ENCODE measurements at places on chromosomes 1 and 21.

GRCh38 chr1:178376008-178376407 lies 120.8 kb downstream of the CLEC20A start:
- no peak for DNase-seq

- DNase-seq: no peak
Observed at GRCh38 chr21:39060485-39061083, 122.7 kb downstream of the PSMG1 start.

GRCh38 chr1:115954684-115955083 lies 21.6 kb upstream of the SLC22A15 start:
- no peak for DNase-seq

- no peak for DNase-seq
Observed at GRCh38 chr1:21332554-21333311, 42.5 kb upstream of the ECE1 start.

DNA sequence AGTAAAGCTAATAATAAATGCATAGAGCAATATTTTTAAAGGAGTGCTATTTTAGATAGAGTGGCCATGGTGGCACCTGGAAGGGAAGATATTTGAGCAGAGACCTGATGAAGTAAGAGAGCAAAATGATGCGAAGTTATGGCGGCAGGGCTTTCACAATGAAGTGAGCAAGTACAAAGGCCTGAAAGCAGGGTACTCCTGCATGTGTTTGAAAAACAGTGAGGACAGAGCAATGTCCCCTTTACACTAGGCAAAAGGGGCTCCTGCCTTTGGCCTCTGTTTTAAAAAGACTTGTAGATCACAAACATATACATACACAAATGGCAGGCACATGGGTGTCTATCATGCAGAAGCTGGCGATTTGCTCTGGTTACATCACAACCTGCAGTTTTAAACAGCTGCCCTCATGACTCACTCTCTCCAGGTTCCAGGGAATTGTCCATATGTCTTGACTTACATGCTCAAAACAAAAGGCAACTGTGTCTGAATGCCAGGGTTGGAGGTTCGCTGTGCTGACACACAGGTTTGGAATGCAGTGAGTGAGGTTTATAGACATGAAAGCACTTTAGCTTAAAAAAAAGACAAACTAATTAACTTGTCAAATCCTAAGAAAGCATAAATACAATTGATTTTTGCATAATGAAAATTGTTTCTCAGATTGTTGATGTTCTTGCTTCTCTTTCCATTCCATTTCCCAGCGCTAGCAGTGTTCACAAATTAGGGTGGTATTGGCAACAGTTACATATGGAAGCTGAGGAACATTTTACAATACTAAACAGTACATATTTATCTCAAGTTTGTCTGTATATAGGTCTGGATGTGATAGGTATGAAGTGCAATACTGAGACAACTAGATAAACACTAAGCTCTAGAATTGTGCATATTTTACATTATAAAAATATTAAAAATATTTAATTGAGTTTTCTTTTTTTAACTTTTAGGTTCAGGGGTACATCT lies 313.9 kb downstream of the BARHL2 start:
- DNase-seq: peak; percentile 16

DNA sequence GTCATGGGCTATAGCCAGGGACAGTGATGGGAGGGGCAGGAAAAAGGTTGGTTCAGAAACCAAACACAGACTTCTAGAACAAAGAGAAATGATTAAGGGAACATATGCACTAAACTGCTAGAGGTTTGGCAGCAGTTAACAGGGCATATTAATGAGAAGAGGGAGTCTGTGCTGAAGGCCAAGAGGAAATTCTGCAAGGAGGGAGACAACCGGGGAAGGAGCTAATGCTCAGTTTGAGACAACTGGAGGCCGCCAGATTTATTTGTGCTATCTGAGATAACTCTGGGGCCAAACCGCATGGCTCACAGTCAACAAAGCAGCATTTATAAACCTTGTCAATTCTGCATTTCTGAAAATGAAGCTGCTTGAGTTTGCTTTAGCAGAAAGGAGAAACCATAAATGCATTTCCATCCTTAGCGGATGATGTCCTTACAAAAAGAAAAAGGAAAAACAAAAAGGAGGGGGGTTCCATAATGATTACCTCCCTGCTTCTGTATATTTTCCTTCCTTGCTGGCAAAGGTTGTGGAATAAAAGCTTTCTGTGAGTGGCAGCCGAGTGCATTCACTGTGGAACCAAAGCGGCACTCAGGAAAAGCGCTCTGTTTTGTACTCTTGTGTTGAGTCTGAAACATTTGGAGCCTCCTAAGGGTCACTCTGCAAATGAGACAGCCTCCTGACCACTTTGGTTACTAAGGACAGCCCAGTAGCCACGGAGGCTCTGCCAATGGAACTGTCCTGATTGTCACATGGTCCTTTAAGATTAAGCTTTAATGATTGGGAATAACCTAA lies 70.3 kb downstream of the SIM2 start:
- no peak for DNase-seq

DNA sequence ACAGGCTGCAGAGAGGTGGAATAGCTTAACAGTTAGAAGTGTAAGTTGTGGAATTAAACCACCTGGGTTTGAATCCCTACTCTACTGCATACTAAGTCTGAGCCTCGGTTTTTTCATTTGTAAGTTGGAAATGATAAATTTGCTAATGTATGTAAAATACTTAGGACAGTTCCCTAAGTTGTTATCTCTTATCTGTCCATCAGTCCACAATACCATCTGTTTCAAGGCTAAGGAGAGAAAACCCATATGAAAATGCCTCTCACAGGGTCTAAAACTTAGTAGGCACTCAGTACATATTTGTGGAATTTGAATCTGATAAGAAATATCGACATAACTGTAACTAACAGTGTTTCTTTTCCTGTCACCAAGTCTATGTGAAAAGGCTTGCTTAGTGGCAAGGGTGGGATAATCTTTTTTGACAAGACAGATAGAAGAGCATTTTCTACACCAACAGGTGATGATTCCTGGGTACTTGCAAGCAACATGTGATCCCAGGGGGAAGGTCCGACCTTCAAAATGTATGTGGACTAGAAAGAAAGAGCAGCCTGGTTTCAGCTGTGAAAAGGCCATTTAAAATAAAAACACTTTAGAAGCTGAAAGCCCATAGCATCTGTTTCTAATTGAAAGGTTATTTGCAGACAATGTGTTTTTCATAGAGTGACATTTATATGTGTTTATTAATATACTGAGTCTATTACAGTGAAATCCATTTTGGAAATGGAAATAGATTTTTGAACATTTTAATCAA lies 202.9 kb downstream of the HHAT start:
- DNase-seq: no peak

GRCh38 chr1:50930965-50931737 lies 28.9 kb downstream of the FAF1 start:
- no peak for DNase-seq

DNA sequence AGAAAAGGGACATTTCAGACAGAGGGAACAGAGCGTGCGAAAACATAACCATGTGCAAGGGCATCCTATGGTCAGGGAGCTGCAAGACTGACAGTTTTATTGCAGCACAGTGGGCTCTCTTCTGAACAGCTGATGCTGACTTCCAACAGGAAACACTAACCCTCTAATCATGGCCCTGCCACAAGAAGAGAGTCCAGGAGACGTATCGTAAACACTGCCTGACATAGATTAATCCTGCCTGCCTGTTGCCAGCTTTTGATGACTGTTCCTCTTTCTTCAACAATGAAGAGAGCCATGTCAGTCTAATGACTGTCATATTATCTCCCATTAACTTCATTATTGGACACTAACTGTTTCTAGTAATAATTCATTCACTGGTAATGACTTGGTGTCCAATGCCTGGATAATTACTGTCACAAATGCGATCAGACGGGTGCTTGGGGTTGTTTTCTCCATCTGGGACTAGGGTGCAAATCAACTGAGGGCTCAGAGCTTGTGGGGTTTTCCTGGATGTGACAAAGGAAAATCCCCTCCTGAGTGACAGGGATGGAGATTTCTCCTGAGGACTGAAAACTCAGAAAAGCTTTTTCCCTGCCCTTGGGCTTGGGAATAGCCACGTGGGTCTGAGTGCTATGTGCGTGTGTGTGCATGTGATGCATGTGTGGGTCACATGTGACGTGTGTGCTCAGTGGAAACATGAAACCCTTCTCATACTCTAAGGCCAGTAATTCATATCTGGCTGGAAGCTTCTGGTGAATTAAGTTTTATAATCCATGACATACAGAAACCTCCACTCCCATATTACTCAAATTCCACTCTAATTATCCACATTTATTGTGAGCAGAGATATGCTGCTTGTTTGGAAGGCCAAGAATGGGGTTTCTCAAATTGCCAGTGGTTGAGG lies 144.0 kb upstream of the PLXNA2 start:
- no peak for DNase-seq

GRCh38 chr1:101967871-101968270 lies 28.9 kb downstream of the OLFM3 start:
- DNase-seq: no peak

- DNase-seq: no peak
Observed at GRCh38 chr1:19339214-19339861, 27.2 kb downstream of the SLC66A1 start.

DNA sequence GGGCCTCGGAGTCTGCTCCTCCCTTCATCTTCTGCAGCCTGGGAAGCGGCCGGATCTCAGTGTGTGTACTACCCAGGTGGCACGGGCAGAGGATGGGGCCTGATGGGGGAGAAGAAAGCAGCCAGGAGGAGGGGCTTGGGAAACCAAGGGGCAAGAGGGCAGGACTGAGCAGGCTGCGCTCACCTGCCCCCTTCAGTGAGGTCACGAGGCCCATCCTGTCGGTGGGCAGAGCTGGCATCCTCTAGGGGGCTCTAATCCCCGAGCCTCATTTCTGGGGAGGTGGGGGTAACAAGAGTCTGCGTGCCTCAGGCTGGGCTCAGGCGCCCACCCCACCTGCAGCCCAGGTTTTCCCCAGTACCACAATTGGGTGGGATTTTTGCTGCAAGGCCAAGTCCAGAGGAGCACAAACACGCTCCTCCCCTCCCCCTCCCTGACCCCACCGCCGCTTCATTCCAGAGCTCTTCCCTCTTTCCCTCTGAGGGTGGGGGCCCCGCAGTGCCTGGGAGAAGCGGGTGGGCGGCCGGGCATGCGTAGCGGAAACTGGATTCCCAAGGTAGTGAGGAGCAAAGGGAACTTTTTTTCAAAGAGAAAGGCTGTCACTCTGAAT lies 1.8 kb upstream of the WNT3A start:
- peak; percentile 48 for DNase-seq
